IPS DF 19.7 (cell line): ENCODE measurements at places on chromosomes 3 and 15.

DNA sequence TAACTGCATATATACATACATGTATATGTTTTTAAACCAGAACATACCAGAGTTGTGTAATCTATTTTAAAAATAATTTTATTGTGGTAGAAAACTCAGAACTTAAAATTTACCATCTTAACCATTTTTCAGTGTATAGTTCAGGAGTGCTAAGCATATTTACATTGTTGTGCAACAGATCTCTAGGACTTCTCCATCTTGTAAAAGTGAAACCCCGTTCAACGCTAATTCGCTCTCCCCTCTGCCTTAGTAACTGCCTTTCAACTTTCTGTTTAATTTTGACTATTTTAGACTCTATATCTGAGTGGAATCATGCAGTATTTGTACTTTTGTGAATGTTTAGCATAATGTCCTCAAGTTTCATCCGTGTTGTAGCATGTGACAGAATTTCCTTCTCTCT is 51.8 kb upstream of the SSR3 start:
- DNase-seq: no peak

DNA sequence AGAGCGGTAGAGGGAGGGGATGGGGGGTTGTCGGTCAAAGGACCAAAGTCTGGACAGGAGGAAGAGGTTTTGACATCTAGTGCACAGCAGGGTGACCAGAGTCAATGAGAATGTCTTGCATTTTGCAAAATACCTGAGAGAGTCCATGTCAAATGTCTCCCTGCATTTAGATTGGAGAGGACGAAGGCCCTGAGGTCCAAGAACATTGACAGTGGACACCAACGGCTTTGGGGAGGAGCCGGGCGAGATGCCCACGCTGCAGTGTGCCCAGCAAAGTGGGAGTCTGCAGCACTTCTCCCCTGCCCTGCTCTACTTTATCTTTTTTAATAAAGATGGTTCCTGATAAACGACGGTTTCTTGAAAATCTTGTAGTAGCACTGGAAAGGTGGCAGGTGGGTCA is 67.4 kb upstream of the TAMM41 start:
- DNase-seq: no peak

DNA sequence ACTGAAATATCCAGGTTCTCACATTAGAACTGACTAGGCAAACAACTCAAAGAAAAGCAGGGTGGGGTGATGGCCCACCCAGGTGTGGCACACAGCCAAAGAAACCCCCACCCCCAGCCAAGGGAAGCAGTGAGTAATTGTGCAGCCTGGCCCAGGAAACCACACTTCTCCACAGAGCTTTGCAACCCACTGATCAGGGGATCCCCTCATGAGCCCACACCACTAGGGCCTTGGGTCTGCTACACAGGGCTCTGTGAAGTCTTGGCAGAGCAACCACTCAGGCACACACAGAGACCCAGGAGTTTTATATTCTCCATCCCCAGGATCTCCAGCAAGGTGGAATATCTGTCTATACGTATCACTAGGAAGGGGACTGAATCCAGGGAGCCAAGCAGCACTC is 22.2 kb upstream of the TRIM42 start:
- no peak for DNase-seq

DNA sequence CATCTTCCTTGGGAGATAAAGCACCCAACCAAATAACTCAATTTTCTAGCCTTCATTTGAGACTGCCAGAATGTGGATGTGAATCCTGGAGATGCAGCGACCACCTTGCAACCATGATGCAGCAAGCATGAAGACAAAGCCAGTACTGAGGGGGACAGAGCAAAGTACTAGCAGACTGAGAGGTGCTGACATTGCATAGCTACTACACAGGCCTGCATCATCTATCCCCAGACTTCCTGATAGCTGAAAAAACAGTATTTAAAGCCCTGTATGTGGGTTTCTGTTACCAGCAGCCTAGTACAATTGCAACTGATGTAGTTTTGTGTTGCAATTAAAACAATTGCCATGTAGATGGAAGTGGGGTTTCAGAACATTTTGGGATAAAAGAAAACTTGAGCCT is 146.3 kb upstream of the VEPH1 start:
- no peak for DNase-seq

GRCh38 chr3:165462636-165463334 is 266.6 kb upstream of the SLITRK3 start:
- DNase-seq: no peak

DNA sequence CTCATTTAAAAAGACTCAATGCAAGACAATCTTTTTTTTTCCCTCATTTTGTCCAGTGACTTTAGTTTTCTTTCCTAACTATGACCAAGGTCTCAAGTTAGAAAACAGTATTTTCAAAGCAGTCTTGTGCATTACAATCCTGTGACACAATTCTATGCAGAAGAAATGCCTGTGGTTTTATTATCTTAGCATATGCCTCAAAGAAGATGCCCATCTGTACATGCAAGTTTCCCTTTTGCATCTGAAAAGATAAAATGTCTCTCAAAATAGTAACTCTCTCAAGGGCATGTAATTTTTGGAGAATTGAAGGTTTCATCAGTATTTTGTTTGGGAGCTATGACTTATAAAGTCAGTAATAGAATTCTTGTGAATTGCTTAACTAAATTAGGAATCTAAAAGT is 292.0 kb upstream of the SUCLG2 start:
- DNase-seq: no peak

DNA sequence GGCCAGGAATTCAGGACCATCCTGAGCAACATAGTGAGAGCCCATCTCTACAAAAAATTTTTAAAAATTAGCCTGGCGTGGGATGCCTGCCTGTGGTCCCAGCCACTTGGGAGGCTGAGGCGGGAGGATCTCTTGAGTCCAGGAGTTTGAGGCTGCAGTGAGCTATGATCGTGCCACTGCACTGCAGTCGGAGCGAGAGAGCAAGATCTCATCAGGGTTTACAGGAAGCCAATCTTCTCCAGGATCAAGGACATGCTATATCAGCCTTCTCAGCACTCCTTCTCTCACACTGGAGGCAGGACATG is 451 bp upstream of the STOML1 start:
- DNase-seq: no peak

- DNase-seq: no peak
Observed at GRCh38 chr3:195889870-195890295, 18.5 kb downstream of the TNK2 start.

DNA sequence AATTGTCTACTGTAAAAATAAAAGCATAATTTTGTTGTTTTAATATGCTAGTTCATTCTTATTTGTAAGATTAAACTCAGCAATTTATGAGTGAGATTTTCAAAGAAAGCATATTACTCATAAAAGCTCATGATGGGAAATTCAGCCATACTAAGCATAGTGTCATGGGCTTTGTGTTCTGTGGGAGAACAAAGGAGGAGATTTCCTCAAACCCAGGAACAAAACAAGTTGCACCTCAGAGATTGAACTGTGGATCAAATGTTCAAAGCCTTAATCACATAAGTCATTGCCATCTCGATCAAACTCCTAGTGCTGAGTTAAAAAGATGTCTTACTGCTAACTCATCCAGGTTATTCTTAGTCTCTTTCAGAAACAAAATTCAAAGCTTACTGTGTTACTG is 85.6 kb upstream of the PDZRN3 start:
- no peak for DNase-seq

DNA sequence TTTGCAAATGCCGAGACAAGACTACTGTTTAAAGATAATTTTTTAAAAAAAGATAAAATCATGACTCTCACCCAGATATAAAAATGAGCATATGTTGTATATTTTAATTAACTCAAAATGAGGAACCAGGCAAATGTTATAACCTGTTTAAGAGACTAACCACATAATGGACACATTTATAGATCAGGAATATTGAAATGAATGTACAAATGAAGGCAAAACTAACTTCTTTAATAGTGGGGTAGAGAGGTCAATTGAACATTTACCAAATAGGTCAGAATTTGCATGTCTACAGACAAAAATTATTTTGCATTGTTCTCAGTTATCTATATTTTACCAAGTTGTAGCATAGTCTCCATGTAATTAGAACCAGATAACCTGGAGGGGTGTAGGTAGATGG is 134.3 kb upstream of the PFN2 start:
- DNase-seq: no peak

GRCh38 chr15:65979837-65980236 is 110.5 kb downstream of the RAB11A start:
- no peak for DNase-seq
